ENCODE measurements at places on chromosomes 16 and 17.
A peak's percentile ranks its signal among the peaks of the same experiment; 100 is the strongest.

- DNase-seq: no peak
Measured at GRCh38 chr16:86942151-86943051, 364.1 kb downstream of the FOXL1 start.

- peak; percentile 76 for DNase-seq
Measured at GRCh38 chr16:67177743-67178699, 5.7 kb downstream of the MATCAP1 start.

DNA sequence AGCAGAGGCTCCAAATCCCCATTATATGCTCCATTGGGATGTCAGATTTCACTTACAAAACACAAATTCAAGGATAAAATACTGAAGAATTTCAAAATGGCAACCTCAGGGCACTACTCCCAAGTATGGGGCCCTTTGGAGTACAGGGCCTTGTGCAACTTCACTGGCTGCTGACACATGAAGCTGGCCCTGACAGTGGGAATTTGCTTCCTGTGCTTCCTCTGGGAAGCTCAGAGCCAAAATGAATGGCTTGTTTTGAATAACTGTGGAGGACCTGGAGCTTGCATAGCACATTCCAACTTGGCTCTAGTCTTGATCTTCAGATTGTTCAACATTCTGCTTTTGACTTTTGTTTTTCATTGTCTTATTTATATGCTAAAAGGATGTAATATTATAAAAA, 52.3 kb upstream of the HNF1B start:
- no peak for DNase-seq

- DNase-seq: no peak
Measured at GRCh38 chr17:35906191-35906925, 24.2 kb downstream of the RDM1 start.

DNA sequence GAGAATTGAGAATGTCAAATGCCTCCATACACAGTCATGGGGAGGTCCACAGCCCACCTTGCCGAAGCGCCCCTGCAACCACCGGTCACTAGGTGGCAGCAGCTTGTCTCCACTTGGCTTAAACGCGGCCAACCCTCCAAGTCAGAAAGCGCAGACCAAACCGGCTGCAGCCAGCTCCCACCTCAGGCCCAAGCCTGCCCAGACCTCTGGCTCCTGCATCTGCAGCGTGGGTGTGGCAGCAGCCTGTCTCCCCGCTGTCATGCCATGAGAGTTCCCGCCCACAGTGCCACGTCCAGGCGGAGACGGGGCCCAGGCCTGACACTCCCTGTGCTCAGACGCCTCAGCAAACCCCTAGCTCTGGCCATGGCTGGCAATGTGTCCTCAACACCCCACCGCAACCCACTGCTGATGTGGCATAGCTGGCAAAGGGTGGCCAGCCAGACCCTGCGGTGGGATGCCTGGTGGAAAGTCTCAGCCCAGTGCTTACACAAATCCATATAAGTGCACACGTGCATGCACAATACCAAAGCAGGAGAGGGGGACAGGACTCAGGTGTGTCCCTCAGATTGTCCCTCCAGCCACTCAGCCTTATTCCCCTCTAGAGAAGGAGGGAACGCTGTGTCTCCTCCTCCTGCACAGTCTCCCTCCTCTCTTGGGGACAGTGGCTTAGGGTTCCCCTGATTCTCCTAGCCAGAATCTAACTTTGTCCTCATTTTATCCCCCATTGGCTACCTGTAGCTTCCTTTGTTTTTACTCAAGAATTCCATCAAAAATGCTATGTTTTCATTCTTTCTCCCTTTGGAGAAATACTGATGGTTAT, 10.9 kb downstream of the COPZ2 start:
- peak; percentile 97 for DNase-seq

- DNase-seq: no peak
Measured at GRCh38 chr16:11792410-11793241, 4.4 kb downstream of the ZC3H7A start.

- no peak for DNase-seq
Measured at GRCh38 chr17:56447171-56447570, 146.3 kb upstream of the NOG start.

DNA sequence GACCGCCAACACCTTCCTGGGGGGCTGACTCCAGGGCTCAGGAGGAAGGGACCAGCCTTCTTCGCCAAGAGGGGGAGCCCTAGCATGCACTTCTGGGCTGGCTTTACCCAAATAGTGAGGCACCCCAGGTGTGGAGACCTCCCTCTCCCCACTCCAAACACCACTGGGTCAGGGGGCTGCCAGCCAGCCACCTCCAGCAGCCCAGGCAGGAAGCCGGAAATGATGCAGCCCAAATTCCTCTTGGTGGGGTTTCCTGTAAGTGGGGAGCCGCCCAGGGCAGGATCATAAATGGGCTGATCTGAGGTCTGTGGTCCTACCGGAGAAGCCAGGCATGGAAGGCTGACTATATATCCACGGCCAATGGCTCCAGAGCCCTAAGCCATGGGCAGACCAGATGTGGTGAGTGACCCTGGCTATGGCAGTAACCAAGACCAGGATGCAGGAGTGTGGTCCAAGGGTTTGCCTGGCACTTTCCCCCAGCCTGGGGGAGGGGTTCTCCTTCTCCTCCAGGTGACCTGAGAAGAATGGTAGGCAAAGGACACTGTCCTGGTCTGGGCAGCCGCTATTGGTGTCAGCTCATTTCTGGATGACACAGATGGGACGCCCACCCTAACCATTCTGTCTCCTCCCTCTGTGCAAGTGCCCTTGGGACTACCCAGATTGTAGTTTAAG, 4.2 kb downstream of the GIT1 start:
- peak; percentile 50 for DNase-seq

DNA sequence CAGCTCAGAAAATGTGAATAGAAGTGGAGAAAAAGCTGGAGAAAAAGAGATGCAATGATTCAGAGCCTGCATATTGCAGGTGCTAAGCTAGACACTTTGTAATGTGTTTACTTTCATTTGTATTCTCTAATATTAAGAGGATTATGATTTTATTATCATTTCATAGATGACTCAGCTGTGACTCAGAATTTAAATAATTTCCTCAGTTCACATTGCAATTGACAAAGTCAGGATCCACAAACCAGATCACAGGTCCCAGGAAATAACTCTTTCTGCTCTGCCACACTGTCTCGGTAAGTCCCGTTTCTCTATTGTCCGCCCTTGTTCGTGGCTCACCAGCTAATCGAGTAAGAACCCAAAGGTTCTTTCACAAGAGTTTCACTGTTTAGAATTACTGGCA, 235.4 kb upstream of the MON1B start:
- no peak for DNase-seq

GRCh38 chr16:85921026-85921425, 22.1 kb downstream of the IRF8 start:
- no peak for DNase-seq

DNA sequence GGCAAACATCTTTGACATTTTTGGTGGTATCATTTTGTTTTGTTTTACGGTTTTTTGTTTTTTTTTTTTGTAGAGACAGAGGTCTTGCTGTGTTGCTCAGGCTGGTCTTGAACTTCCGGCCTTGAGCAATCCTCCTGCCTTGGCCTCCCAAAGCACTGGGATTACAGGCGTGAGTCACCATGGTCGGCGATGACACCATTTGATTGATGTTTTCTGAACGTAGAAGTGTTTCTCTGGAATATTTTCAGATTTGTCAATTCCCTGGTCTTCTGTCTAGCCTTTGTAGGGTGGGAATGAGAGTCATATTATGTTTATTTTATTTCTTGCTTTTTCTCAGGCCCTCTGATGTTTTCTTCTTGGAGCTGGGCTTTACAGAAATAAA, 32.2 kb upstream of the BRD7 start:
- DNase-seq: no peak

All from ecto neural progenitor cell (in vitro differentiated cells).